Activated T-helper 1 cell treated with anti-CD3 and anti-CD28 coated beads, Interleukin-12 subunit alpha, Interleukin-12 subunit beta, Interleukin-2, Interleukin-4 antibody, amounts not matched to agents 30 ng/mL and 10 ng/mL and 1 ng/mL, durations not matched to agents 14 hours and 24 hours and 36 hours (primary cell): ENCODE measurements at places on chromosomes 2 and 18.

- no peak overlapping the region for H3K27ac ChIP-seq
- DNase-seq: no peak
- H3K4me1 ChIP-seq: peaks cover 50% of the 10 kb centered on the region
- H3K27me3 ChIP-seq: peaks cover 3% of the 10 kb centered on the region
- no peaks in the 10 kb centered on the region for H3K36me3 ChIP-seq
These were observed 32.5 kb upstream of the NT5DC4 start for GRCh38 chr2:112688086-112688880.

- peaks cover 9% of the 10 kb centered on the region for H3K4me1 ChIP-seq
- H3K36me3 ChIP-seq: peaks cover 1% of the 10 kb centered on the region
- H3K4me3 ChIP-seq: no peak overlapping the region
- no peak overlapping the region for H3K27ac ChIP-seq
- no peak for DNase-seq
- H3K27me3 ChIP-seq: peaks cover 14% of the 10 kb centered on the region
These were observed 312.9 kb downstream of the MTX2 start for GRCh38 chr2:176582176-176582575.

DNA sequence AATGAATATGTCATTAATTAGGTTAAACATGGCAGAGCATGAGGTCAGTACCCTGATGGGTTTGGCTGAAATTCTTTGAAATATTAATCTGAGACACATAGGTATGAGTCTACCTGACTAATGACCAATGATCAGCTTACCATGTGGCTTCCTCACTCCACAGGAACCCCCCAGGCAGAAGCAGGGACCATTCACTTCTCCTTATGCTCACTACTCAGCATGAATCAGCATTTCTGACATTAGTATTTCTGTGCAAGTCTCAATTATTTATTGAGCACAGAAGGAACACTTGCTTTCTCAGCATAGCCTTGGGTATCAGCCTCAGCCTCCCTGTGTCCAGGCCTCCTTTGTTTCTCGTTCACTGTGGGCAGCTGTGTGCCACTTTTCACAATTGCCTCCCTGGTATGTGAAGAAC lies 9.3 kb upstream of the KCNE4 start:
- DNase-seq: no peak
- no peaks in the 10 kb centered on the region for H3K27me3 ChIP-seq
- H3K4me1 ChIP-seq: no peaks in the 10 kb centered on the region
- no peak overlapping the region for H3K27ac ChIP-seq
- no peak overlapping the region for H3K4me3 ChIP-seq

DNA sequence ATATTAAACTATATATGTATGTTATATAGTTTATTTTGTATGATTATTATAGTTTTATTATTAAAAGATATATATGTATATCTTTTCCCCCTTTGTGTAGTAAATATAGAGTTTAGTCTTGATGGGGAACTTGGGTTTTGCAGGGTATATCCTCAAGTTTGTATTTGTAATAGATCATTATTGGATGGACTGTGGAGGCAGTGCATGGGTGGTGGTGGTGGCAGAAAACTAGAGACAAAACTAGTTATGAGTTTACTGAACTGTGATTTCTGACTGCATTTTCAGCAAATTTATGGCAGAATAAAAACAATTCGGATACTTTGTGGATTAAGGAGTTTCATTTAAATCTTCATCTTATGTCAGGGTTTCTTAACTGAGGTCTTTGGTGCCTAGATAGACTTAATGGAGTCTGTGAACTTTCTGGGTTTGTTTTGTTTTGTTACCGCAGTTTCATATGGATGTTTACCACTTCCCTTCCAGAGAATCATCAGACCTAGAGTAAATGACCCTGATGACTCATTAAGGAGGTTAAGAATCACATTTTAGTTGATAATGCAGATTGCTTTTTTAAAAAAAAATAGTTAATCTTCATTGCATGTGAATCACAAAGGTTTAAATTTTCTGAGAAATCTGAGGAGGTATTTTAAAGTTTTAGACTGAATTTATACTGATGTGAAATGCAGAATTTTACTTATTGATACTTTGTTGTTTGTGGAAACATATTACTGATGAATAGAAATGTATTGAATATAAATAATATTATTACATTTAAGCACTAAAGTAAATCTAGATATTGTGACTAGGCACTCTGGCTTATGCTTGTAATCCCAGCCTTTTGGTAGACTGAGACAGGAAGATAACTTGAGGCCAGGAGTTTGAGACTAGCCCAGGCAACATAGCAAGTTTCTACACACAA lies 14.5 kb downstream of the EPC2 start:
- DNase-seq: no peak
- H3K27me3 ChIP-seq: no peaks in the 10 kb centered on the region
- H3K36me3 ChIP-seq: peaks cover 12% of the 10 kb centered on the region
- H3K4me1 ChIP-seq: peaks cover 66% of the 10 kb centered on the region
- H3K27ac ChIP-seq: peak overlapping the region; percentile 49

DNA sequence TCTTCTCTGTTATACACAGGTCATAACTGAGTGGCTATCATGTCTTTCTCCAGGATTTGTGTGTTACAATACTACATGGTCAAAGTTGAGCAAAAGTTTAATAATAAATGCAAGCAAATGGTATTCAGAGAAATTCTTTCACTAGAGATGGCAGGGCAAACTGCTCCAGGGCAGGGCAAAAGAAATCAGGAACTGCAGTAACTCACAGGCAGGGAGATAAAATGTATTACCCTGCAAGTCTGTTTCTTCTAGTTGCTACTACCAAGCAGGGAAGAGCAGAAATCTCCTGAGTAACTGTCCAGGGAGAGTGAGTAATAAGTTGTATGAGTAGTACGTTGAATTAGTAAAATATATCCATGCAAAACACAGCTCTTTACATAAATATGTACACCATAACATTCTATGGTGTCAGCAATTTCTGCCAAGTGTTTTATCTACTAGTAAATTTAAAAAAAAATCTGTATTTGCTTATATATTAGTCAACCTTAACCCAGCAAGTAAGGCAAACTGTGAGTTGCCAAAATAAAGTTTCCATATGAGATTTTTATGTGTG lies 404.1 kb downstream of the ZEB2 start:
- no peak overlapping the region for H3K27ac ChIP-seq
- no peak for DNase-seq
- no peak overlapping the region for H3K4me3 ChIP-seq
- H3K4me1 ChIP-seq: peaks cover 6% of the 10 kb centered on the region
- no peaks in the 10 kb centered on the region for H3K27me3 ChIP-seq

- no peak overlapping the region for H3K4me3 ChIP-seq
- H3K36me3 ChIP-seq: no peaks in the 10 kb centered on the region
- H3K4me1 ChIP-seq: no peaks in the 10 kb centered on the region
- peaks cover 13% of the 10 kb centered on the region for H3K27me3 ChIP-seq
- DNase-seq: no peak
- H3K27ac ChIP-seq: no peak overlapping the region
These were observed 41.1 kb downstream of the UPP2 start for GRCh38 chr2:158142568-158143332.

- DNase-seq: no peak
- H3K36me3 ChIP-seq: no peaks in the 10 kb centered on the region
- H3K4me3 ChIP-seq: no peak overlapping the region
- H3K27ac ChIP-seq: no peak overlapping the region
- peaks cover 29% of the 10 kb centered on the region for H3K27me3 ChIP-seq
- H3K4me1 ChIP-seq: peaks cover 16% of the 10 kb centered on the region
These were observed 71.2 kb downstream of the NABP1 start for GRCh38 chr2:191749181-191749540.

DNA sequence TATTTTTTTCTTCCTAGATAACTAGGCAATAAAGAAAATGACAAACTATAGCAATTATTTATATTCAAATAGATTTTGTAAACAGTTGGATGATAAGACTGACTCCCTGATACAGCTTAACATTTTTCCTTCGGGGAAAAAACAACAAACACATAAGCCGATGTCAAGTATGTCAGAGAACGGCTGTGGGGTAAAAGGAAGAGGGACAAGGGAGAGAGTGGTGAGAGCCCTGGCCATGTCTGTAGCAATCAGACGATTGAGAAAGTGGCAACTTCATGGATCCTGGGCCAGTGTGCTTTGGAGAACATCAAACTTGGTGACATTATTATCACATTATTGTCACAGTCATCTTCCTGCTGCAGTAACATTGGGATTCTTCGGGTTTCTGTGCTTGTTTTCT lies 65.2 kb downstream of the RNF144A start:
- H3K4me1 ChIP-seq: no peaks in the 10 kb centered on the region
- H3K27me3 ChIP-seq: no peaks in the 10 kb centered on the region
- no peak overlapping the region for H3K4me3 ChIP-seq
- no peak overlapping the region for H3K27ac ChIP-seq
- H3K36me3 ChIP-seq: peaks cover 27% of the 10 kb centered on the region

DNA sequence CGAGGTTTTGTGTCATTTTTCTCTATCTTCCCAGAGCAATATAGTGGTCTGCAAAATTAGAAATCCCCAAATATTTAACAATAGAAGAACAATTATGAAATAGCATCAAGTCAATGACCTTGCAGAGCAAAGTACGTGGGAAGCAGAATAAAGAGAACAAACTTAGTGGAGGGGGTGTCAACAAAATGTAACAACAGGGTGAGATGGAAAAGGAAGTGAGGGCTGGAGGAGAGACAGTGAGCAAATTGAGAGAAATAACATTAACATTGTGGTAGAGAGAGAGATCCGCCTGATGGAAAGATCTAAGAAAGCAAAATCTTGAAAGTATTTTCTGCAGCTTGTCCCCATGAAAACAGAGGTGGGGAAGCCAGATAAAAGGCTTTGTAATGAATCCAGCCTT lies 23.4 kb downstream of the ARHGAP15 start:
- DNase-seq: no peak
- peaks cover 36% of the 10 kb centered on the region for H3K36me3 ChIP-seq
- H3K27ac ChIP-seq: peak overlapping the region; percentile 77
- H3K27me3 ChIP-seq: no peaks in the 10 kb centered on the region

GRCh38 chr2:169819106-169819505 lies 5.6 kb downstream of the METTL5 start:
- H3K27ac ChIP-seq: no peak overlapping the region
- H3K27me3 ChIP-seq: no peaks in the 10 kb centered on the region
- peaks cover 37% of the 10 kb centered on the region for H3K4me1 ChIP-seq
- H3K36me3 ChIP-seq: peaks cover 50% of the 10 kb centered on the region
- H3K4me3 ChIP-seq: no peak overlapping the region

GRCh38 chr2:66239655-66240054 lies 195.3 kb upstream of the MEIS1 start:
- no peaks in the 10 kb centered on the region for H3K27me3 ChIP-seq
- no peaks in the 10 kb centered on the region for H3K4me1 ChIP-seq
- H3K36me3 ChIP-seq: no peaks in the 10 kb centered on the region
- H3K4me3 ChIP-seq: no peak overlapping the region
- no peak overlapping the region for H3K27ac ChIP-seq

GRCh38 chr2:239927424-239927981 lies 97.6 kb downstream of the NDUFA10 start:
- H3K4me1 ChIP-seq: peaks cover 38% of the 10 kb centered on the region
- peaks cover 11% of the 10 kb centered on the region for H3K27me3 ChIP-seq
- H3K4me3 ChIP-seq: peak overlapping the region; percentile 53

GRCh38 chr2:73937899-73938298 lies 11.2 kb downstream of the DGUOK start:
- H3K4me3 ChIP-seq: no peak overlapping the region
- peaks cover 69% of the 10 kb centered on the region for H3K4me1 ChIP-seq
- no peak overlapping the region for H3K27ac ChIP-seq
- no peak for DNase-seq
- H3K27me3 ChIP-seq: no peaks in the 10 kb centered on the region

GRCh38 chr18:62963507-62963906 lies 248.2 kb downstream of the PHLPP1 start:
- H3K27me3 ChIP-seq: no peaks in the 10 kb centered on the region
- H3K4me1 ChIP-seq: no peaks in the 10 kb centered on the region
- H3K36me3 ChIP-seq: no peaks in the 10 kb centered on the region
- H3K4me3 ChIP-seq: no peak overlapping the region

- DNase-seq: no peak
- H3K27ac ChIP-seq: no peak overlapping the region
- H3K36me3 ChIP-seq: no peaks in the 10 kb centered on the region
- H3K4me3 ChIP-seq: no peak overlapping the region
- H3K27me3 ChIP-seq: no peaks in the 10 kb centered on the region
These were observed 320.6 kb downstream of the GBX2 start for GRCh38 chr2:235847576-235847975.

- DNase-seq: no peak
- H3K36me3 ChIP-seq: no peaks in the 10 kb centered on the region
- H3K27ac ChIP-seq: no peak overlapping the region
- H3K27me3 ChIP-seq: peaks cover 2% of the 10 kb centered on the region
- H3K4me1 ChIP-seq: no peaks in the 10 kb centered on the region
These were observed 25.4 kb upstream of the SPOPL start for GRCh38 chr2:138476186-138476585.

- DNase-seq: no peak
- H3K36me3 ChIP-seq: no peaks in the 10 kb centered on the region
- H3K27me3 ChIP-seq: no peaks in the 10 kb centered on the region
- H3K27ac ChIP-seq: no peak overlapping the region
These were observed 1341.3 kb upstream of the LRRTM1 start for GRCh38 chr2:81645745-81646301.

GRCh38 chr2:119004602-119005001 lies 62.6 kb downstream of the MARCO start:
- H3K4me1 ChIP-seq: no peaks in the 10 kb centered on the region
- H3K27me3 ChIP-seq: peaks cover 6% of the 10 kb centered on the region
- H3K36me3 ChIP-seq: no peaks in the 10 kb centered on the region
- H3K27ac ChIP-seq: no peak overlapping the region

- H3K27me3 ChIP-seq: peaks cover 3% of the 10 kb centered on the region
- H3K36me3 ChIP-seq: no peaks in the 10 kb centered on the region
- H3K4me1 ChIP-seq: no peaks in the 10 kb centered on the region
- no peak overlapping the region for H3K27ac ChIP-seq
These were observed 21.3 kb downstream of the CDK15 start for GRCh38 chr2:201827621-201828020.

DNA sequence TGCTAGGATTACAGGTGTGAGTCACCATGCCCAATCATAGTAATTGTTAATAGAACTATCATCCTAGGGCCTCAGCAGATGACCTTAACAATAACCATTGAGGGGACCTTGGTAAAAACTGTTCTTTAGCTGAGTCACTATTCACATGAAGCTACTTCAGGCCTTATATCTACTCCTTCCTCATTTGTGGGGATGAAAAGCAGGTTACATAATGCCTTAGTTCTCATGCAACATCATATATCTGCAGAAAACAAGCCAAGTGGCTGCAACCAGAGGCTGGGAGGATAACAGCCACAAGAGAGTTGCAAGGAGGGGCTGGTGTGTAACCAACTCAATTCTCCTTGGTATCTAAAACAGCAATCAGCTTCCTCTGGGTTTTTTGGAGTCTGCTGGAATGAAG lies 445.4 kb downstream of the NBAS start:
- H3K36me3 ChIP-seq: no peaks in the 10 kb centered on the region
- H3K27me3 ChIP-seq: peaks cover 3% of the 10 kb centered on the region
- no peak overlapping the region for H3K4me3 ChIP-seq
- no peak for DNase-seq
- peaks cover 6% of the 10 kb centered on the region for H3K4me1 ChIP-seq

- no peaks in the 10 kb centered on the region for H3K36me3 ChIP-seq
- no peak for DNase-seq
These were observed 1.2 kb downstream of the SERPINB5 start for GRCh38 chr18:63477968-63478367.

GRCh38 chr2:175154661-175155082 lies 13.3 kb downstream of the ATF2 start:
- DNase-seq: no peak
- H3K36me3 ChIP-seq: peaks cover 10% of the 10 kb centered on the region
- peak overlapping the region; percentile 41 for H3K4me3 ChIP-seq
- H3K27me3 ChIP-seq: no peaks in the 10 kb centered on the region
- H3K4me1 ChIP-seq: peaks cover 31% of the 10 kb centered on the region
- peak overlapping the region; percentile 92 for H3K27ac ChIP-seq

- H3K4me1 ChIP-seq: peaks cover 6% of the 10 kb centered on the region
- H3K27me3 ChIP-seq: peaks cover 2% of the 10 kb centered on the region
- no peak for DNase-seq
These were observed 19.0 kb upstream of the DIPK1C start for GRCh38 chr18:74476140-74476539.
